NCI-H524 treated with DMSO at 0.1 percent for 48 hours (cell line): ENCODE measurements at places on chromosomes 5 and 9.

DNA sequence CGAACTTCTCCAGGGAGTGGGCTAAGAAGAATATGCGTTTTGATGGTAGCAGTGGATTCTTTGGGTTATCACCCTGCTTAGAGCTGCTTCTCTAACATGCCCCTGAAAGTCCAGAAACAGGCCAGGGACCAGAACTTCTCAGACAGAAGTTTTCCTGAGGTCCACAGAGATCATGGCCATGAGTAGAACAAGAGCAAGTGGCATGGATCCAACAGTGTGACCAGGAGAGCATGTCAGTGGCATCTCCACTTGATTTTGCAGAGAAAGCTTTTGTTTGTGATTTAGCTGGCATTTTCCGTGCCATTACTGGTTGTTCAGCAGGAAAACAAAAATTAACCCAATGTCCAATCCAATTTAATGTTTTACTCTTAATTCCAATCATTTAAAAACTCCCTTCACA is 298.5 kb upstream of the CD180 start:
- DNase-seq, result no peak

- no peak for DNase-seq
These were observed 126.9 kb downstream of the KCNIP1 start for GRCh38 chr5:170630711-170631141.

GRCh38 chr5:135398855-135399793 is at the start of gene MACROH2A1:
MACROH2A1 (minus strand) TSS chr5:135399231; CDS start chr5:135389093, 10,138 bp downstream.
- DNase-seq, result no peak

GRCh38 chr5:131272724-131273123 is 8.9 kb downstream of the CDC42SE2 start:
- DNase-seq, result no peak

GRCh38 chr5:137833463-137833862 is 34.2 kb upstream of the MYOT start:
- peak; percentile 11 for DNase-seq

DNA sequence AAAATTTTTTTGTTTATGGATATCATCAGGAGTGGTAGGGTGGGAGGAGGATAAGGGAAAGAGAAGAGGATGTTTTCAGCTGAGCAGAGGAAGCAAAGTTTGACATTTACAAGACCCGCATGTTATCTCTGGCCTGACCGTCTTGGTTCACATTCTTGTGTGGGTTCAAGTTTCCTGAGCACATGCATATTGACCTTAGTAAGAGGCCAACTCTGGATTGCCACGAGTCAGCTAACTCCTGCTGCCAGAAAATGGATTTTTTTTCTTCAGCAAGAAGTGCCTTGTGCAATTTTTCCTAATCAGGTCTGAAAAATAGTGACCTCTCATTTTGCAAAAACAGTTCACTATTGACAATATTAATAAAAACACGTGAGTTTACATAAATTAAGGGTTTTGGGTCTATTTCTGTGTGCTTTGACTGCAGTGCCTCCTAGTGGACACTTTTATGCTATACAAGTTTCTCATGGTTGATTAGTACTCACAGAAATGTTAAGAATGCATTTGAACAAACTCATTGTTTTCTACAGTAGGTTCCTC is 27.1 kb upstream of the BASP1 start:
- no peak for DNase-seq

DNA sequence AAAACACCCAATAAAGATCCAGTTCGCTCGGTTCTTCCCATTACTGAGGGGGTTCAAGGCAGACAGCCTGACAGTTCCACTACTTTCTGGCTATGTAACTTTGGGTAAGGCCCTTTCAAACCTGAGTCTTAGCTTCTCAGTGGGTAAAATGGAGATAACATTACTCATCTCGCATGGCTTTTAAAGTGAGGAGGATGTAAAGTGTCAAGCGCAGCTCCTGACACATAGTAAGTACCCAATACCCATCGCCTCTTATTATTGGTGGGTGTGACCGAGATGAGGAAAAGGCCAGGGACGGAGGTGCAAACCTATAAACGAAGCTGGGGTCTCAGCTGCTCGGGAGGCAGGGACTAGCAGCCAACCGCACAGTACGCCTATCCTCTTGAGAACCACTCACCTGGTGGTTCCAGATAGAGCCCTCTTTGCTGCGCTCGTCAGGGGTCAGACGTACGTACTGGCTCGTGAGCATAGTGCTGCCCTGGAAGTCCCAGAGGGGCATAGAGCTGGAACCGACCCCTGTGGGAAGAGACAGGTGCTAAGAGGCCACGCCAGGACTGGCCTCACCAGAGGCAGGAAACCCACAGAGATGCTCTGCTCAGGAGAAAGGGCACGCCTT is 584 bp downstream of the LMAN2 start:
- no peak for DNase-seq

- no peak for DNase-seq
These were observed 450.1 kb downstream of the PLK2 start for GRCh38 chr5:58009754-58010153.

- no peak for DNase-seq
These were observed 9.6 kb upstream of the NIM1K start for GRCh38 chr5:43182421-43182820.

DNA sequence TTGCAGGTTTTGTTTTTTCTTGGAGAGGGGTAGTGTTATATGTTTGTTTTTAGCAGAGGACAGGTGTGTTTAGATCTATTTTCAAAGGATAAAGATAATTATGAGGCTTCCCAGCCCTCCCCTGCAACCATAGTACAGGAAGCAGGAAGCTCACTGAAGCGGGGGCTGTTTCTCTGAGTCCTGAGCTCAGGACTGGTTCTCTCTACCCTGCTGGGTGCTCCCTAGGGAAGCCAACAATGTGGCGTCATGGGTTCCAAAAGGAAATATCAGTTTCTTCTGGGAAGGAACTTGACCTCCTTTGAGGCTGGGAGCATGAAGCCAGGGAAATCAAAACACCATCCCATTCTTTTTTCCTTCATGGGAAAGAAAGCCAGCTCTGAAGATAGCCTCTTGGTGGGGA is 62.2 kb downstream of the RAD23B start:
- no peak for DNase-seq

- no peak for DNase-seq
These were observed 4.7 kb downstream of the RNU6ATAC start for GRCh38 chr9:134159566-134160245.

- DNase-seq, result no peak
These were observed 20.0 kb downstream of the GPBP1 start for GRCh38 chr5:57193757-57194413.

GRCh38 chr5:124231230-124231629 is 515.2 kb downstream of the ZNF608 start:
- DNase-seq, result no peak

DNA sequence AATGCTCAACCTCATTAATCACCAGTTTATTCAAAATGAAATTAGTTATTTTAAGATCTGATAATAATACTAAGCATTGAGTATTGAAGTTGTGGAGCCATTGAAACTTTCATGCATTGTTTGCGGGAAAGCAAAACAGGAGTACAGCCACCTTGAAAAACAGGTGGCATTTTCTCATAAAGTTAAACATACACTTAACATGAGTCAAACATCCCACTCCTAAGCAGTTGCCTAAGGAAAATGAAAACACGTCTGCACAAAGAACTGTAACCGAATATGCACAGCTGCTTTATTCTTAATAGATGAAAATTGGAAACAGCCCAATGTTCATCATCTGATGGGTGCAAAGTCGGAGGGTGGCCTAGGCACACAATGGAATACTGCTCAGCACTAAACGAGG is 177.3 kb downstream of the IRX2 start:
- DNase-seq, result no peak

- DNase-seq, result no peak
These were observed 90.5 kb downstream of the FSTL4 start for GRCh38 chr5:133521801-133522200.

GRCh38 chr9:130549093-130549735 is 30.2 kb upstream of the FUBP3 start:
- DNase-seq, result peak; percentile 19

DNA sequence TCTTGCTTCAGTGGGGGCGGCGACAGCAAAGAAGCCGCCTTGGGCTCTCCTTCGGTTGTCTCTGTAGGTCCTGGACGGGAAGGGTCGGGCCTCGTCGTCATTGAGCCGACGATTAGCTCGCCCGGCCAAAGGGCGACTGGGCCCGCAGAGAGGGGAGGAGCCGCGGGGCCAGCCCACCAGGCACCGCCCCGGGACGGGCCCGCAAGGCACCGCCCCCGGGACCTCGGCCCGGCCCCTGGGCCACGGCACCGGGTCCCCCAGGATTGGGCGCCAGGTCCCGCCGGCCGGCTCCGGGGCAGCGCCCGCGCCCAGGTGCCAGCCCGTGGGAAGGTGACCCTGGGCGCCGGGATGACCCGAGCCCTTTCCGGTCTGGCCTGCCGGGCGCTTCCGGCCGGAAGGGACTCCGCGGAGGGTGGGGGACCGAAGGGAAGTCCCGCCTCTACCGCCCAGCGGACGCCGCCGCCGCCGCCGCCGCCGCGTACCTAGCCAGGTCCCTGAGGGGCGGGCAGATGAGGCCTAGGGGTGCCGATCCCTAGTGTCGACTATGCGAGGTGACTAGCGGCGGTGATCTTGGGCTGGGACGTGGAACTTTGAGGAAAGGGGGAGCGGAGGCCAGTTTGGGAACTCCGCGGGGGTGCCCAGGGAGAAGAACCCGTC is at the start of the genes GBA2 and RGP1:
Gene GBA2, minus strand, starts transcription at position 371 of the 657 bp plus-strand sequence. CDS start 524 bp downstream, outside the sequence.
Gene RGP1, plus strand, starts transcription at position 430 of the 657 bp plus-strand sequence. CDS start 469 bp downstream, outside the sequence.
- DNase-seq, result no peak

GRCh38 chr9:133734590-133735414 is 3.4 kb downstream of the SARDH start:
- no peak for DNase-seq

GRCh38 chr5:53170746-53171349 is 61.3 kb upstream of the MOCS2 start:
- no peak for DNase-seq

GRCh38 chr5:159179529-159180305 is 29.6 kb downstream of the RNF145 start:
- no peak for DNase-seq

- DNase-seq, result no peak
These were observed 25.5 kb downstream of the EGR1 start for GRCh38 chr5:138490648-138491283.

DNA sequence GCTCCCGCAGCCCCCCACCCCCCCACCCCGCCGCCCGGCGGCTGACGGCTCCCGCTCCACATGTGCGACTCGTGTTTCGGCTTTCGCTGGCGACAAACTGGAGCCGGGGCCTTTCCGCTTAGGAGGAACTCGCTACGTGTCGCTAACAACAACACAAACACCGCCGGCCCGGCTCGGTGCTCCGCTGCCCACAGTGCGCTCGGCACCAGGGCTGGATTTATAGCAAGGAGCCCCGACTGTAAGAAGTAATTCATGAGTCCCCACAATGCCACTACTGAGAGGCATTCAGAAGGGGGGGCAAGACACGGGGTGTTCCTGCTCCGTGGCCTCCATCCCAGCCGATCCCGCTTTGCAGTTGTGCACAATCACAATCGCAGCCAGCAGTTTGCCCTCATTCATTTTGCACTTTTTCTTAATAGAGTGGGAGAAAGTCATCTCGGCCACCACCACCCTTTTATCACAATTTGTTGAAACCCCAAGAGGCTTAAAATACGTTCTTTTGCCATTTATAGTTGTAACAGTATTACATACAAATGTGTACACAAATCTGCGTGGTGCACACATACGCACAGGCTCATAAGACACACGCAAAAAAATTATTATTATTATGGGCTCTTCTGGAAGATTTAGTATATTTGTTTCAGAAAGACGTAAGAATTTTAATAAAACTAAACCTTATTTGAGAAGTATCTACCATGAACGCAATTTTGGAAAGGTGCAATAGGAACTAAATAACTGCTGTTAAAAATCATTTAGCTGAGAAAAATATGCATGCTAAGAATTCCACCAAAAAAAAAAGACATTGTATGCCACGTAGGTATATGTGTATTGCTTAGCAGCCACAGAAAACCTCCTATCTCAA is 48.1 kb downstream of the EBF1 start:
- no peak for DNase-seq
